Ovary (tissue), 10 donors: ENCODE measurements at places on chromosomes 6 and 20.
A peak's percentile ranks its signal among the peaks of the same experiment; 100 is the strongest.

DNA sequence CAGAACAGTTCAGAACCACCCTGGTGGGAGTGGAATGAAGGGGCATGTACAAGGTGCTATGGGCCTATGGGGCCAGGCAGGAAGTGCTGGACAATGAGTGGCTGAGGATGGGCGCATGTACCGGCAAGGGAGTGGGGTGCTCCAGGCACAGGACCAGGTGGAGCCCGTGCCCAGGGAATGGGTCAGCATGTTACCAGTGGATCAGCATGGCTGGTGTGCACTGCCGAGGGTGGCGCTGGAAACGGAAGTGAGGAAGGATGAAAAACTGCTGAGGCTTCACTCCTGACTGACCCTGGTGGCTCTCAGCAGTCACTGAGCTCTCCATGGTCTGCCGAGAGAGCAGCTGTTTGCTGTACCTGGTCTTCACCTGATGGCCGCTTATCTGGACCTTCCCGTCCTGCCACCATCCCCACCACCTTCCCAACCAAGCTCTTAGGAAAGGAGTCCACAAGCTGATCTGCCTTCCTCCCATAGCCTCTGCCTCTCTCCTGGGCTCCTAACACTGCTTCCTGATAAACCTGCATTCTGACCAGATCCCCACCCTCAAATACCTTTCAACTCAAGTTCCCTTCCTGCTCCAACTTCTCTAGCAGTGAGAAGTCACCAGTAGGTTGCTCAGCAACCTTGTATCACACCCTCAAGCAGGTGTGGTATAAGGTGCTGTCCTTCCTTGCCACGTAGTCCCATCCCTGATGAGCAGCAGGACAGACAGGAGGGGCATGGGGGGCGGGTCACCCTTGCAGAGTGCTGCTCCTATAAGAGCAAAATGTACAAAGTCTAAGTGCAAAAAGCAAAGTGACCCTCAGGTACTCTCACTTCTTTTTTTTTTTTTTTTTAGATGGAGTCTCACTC, 7.1 kb downstream of the UQCC2 start:
- DNase-seq: no peak

- DNase-seq: no peak
Measured at GRCh38 chr20:42098418-42098817, 480.2 kb upstream of the CHD6 start.

DNA sequence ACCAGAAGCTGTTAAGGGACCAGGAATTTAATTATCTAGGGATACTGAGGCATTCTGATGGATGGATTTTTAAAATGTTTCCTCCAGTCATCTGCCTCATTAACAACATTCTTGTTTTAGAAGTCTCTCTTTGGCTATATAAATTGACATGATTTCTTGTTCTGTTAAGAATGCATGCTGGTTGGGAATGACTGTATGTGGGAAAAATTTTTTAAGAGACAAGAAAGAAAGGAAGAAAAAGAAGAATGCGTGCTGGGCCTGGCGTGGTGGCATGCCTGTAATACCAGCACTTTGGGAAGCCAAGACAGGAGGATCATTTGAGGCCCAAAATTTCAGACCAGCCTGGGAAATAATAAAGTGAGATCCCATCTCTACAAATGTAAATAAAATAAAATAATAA, 203.6 kb downstream of the GJA1 start:
- no peak for DNase-seq

GRCh38 chr20:60903325-60903971, 348.6 kb upstream of the CDH4 start:
- DNase-seq: no peak

GRCh38 chr20:57403216-57403615, 12.0 kb downstream of the RBM38 start:
- peak; percentile 6 for DNase-seq

DNA sequence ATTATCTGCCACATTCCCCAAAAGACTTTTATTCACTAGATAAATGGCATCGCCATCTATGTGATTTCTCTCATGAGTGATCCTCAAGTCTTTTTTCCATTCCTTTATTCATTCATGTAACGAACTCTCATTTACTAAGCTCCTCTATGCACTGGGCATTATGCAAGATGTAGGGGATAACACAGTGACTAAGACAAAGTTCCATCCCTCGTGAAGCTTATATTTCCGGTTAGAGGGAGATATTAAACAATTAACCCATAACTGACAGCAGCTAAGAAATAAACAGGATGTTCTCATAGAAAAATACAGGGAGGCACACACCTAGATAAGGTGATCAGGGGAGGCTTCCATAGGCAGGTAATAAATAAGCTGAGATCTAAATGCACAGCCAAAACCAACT, 17.2 kb upstream of the PREX1 start:
- no peak for DNase-seq

- DNase-seq: peak; percentile 57
Measured at GRCh38 chr20:34475979-34476736, 40.1 kb upstream of the DYNLRB1 start.

GRCh38 chr6:141024526-141024925, 1108.2 kb upstream of the GJE1 start:
- DNase-seq: no peak
